ENCODE measurements at places on chromosomes 7 and 10. TPM values are rescaled to one million over a fixed set of nuclear protein-coding genes. Genes with fewer than 3 reads are reported as not detected.

Gene ZCCHC24
- polyA plus RNA-seq: 20.9 TPM

DNA sequence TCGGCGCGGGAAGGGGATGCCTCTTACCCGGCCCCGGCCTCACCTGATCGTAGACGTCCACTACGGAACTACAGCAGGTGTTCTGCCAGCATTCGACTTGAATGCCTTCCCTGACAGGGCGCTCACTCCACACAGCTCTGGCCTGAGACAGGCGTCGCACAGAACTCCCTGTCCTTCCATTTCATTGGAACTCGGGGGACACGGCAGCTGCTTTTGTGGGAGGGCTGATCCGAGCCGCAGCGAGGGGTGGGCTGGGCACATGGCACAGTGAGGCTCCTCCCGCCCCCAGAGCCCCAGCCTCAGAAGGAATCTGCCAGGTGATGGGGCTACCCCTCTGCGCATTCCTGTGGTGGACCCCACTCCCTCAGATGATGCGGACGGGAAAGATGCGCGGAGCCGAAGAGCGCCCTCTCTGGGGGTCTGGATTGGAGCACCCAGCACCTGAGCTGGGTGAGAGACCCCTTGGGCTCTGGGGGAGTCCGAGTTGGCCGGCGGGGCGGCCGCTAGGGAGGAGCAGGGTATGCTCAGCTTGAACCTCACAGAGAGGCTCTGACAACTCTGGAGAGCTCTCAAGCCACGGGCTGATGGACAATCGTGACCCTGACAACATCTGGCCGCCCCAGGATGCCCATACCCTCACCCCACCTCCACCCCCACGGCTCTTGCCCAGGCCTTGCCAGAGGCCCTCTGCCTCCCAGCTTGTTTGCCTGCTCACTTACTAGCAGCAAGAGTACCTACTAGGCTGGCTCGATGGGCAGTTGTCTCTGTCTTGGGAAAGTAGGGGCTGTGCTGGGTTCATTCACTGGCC lies 36.6 kb downstream of the RASGEF1A start:
- no peak for DNase-seq

GRCh38 chr7:35777121-35777520 lies 23.7 kb upstream of the SEPTIN7 start:
- no peak for DNase-seq

Gene CHPF2
- polyA plus RNA-seq: 28.1 TPM

DNA sequence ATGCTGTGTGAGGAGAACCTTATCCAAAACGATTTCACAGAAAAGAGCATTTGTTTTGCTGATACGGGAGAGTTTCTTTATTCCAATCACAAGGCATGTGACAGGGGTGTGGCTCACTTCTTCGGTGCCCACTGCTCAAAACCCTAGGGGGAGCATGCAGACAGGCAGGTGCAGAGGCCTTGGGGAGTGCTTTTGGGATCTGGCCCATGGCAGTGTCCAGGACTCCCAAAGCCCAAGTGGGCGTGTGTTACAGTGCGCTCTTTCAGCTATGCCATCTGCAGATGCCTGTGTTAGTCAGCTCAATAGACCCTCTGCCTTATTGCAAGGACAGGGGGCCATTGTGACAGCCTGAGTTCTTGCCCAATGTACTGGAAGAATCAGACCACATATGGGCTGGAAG lies 94.8 kb downstream of the CSTF2T start:
- DNase-seq: no peak

DNA sequence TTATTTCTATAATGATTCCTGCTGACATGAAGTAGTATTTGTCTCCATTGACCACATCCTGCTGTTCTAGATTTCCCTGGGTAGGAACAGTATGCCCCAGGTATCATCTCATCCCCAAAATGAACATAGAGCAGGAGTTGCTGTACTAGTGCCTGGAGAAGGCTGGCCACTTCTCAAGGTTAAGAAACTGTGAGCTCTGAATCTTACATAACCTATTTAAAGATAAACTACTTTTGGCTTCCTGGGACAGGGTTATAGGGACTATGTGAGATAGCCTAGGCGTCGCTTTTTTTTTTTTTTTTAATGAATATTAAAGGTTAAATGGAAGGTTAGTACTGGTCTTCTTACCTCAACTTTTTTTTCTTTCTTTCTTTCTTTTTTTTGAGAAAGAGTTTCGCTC lies 103.0 kb downstream of the LRRC4 start:
- no peak for DNase-seq

- no peak for DNase-seq
These were observed 37.9 kb upstream of the ANKRD1 start for GRCh38 chr10:90958781-90959180.

GRCh38 chr7:26200038-26200443 lies 505 bp downstream of the HNRNPA2B1 start:
- DNase-seq: peak; percentile 57

Gene DLX5
- 0.36 TPM for polyA plus RNA-seq

- no peak for DNase-seq
These were observed 13.1 kb downstream of the VCL start for GRCh38 chr10:74011017-74011416.

DNA sequence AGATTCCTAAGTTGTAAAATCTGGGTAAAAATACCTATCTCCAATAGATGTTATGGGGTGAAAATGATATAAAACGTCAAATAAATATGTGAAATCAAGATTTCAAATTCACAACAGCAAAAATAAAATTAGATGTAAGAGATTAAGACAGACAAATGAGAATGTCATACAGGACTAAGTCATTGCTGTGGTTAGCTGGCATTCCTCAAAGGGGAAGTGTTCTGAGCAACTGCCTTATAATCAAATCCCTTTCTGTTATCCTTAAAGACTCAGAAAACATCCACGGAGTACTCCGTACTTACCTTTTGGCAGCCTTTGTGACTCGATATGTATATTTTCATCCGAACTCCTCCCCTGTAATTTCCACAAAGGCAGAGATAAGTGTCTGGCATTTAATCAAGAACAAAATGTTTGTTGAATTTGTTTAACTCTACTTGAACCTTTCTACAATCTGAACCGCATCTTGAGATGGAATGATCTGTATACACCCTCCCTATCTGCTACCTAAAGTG lies 559.6 kb downstream of the GATA3 start:
- no peak for DNase-seq

DNA sequence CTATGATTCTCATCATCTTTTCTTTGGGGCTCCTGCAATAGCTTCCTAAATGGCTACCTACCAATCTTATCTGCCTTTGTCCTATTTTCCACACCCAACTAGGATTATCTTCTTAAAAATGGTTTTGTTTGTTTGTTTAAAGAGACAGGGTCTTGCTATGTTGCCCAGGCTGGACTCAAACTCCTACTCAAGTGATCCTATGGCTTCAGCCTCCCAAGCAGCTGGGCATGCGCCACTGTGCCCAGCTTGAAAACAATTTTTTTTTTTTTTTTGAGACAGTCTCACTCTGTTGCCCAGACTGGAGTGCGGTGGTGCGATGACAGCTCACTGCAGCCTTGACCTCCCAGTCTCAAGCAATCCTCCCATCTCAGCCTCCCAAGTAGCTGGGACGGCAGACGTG lies 14.9 kb downstream of the DNMBP start:
- no peak for DNase-seq

DNA sequence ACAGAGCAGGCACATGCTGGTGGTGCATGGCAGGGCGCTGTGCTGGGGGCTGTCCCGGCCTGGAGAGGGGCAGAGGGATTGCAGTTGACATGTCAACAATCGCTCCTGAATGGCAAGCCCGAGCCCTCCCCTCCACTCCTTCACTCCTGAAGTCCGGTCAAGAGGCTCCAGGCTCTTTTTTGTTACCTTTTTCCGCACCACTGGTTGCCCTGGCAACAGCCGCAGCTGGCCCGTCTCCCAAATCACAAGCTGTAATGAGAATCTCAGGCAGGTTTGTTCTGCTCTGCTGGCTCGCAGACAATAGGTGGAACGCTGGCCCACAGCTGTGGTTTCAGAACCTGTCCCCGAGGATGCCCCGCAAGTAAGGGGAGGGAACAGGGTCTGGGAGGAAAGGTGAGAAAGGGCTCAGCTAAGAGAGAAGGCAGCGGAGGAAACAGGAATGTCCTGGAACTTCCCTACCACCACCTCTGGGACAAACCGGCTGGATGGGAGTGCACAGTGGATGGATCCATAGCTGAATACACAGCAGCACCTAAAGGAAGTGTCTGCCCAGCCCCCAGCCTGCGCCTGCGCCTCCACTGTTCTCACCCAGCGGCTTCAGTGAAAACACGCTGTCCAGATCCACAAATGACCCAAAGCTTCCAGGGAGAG lies 58.9 kb downstream of the CALML3 start:
- peak; percentile 74 for DNase-seq

DNA sequence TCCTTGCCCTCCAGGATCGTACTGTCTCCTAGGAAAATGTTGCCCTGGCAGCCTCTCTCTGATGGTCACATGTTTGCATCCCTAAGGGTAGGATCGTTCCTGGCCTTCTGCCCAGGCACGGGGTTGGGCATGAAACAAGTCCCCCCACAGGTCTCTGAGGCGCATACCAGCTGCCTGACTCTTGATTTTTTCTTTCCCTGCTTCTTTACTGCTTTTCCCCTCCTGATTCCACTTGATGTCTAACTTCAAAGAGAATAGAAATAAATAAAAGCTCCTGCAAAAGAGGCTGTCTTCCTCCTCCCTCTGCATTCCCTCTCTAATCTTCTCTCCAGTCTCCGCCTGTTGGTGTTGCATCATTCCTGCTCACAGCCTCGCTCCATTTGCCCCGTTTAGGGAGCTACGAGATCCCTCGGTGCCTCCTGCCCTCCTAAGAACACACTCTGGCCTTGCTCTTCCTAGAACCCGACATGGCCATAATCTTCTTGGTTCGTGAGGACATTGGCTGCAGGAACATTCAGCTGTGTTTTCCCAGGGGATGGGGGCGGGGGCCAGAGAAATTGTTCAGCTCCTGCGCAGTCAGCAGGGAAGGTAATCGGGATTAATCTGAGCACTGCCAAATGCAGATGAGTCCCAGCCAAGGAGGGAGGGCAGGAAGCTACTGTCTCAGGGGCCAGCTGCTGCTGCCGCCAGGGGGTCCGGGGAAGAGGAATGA lies 26.0 kb downstream of the LEP start:
- DNase-seq: peak; percentile 28

- DNase-seq: no peak
These were observed 33.6 kb upstream of the GUSB start for GRCh38 chr7:66015440-66016130.

GRCh38 chr7:9719303-9719702 lies 1254.4 kb upstream of the PHF14 start:
- DNase-seq: no peak

Gene PHKG1
- 1.4 TPM for polyA plus RNA-seq

GRCh38 chr10:5310914-5311313 lies 53.9 kb upstream of the UCN3 start:
- no peak for DNase-seq

DNA sequence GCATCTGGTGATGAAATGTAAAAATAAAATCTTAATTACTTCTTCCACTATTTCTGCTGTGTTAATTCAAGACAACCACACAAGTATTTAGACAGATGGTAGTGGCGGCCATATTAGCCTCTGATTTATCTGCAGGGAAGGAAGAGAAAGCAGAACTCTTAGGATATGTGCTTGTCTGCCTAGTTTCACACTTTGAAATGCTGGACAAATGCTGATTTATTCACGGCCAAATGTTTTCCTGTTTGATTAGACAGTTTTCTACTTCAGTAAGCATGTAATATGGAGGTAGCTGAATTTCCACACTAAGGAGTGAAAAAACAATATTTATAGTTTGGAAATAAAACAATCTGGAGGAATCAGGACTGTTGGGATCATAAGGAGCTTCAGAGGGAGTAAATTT lies 158.1 kb downstream of the AGMO start:
- DNase-seq: no peak
